GM23248 (cell line): ENCODE measurements at places on chromosomes 4 and X. TPM values are rescaled to one million over a fixed set of nuclear protein-coding genes. Genes with fewer than 3 reads are reported as not detected.

- peak overlapping the region; percentile 40 for H3K4me3 ChIP-seq
- H3K27me3 ChIP-seq: no peaks in the 10 kb centered on the region
- H3K4me1 ChIP-seq: no peaks in the 10 kb centered on the region
- DNase-seq: peak; percentile 24
- no peaks in the 10 kb centered on the region for H3K36me3 ChIP-seq
These were observed 136.2 kb downstream of the CFAP299 start for GRCh38 chr4:80471756-80472155.

GRCh38 chrX:123834116-123834515, 25.7 kb upstream of the XIAP start:
- H3K4me1 ChIP-seq: peaks cover 4% of the 10 kb centered on the region; the same call in 1 of the 2 replicates
- H3K27ac ChIP-seq: no peak overlapping the region
- no peak overlapping the region for H3K4me3 ChIP-seq

DNA sequence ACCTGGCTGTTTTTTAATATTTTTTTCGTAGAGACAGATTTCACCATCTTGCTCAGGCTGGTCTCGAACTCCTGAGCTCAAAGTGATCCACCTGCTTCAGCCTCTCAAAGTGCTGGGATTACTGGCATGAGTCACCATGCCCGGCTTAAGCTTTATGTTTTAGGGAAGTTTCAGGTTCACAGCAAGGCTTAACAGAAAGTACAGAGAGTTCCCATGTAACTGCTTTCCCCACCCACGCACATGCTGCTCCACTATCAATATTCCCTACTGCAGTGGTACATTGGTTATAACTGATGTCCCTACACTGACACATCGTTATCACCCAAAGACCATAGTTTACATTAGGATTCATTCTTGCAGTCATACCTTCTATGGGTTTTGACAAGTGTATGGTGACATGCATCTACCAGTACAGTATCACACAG, 62.7 kb downstream of the PRPS1 start:
- DNase-seq: no peak
- no peak overlapping the region for H3K27ac ChIP-seq
- no peaks in the 10 kb centered on the region for H3K36me3 ChIP-seq
- H3K4me1 ChIP-seq: no peaks in the 10 kb centered on the region
- no peak overlapping the region for H3K4me3 ChIP-seq

GRCh38 chrX:68719904-68720614, 72.6 kb downstream of the STARD8 start:
- H3K27me3 ChIP-seq: no peaks in the 10 kb centered on the region
- no peak overlapping the region for H3K27ac ChIP-seq
- no peaks in the 10 kb centered on the region for H3K36me3 ChIP-seq
- H3K4me1 ChIP-seq: no peaks in the 10 kb centered on the region
- DNase-seq: peak; percentile 11
- no peak overlapping the region for H3K4me3 ChIP-seq

GRCh38 chr4:168994958-168995357, 15.1 kb downstream of the CBR4 start:
- H3K4me1 ChIP-seq: 0 out of 2 replicates have a peak, but pooled peaks cover 11% of the 10 kb centered on the region
- no peak for DNase-seq
- no peaks in the 10 kb centered on the region for H3K27me3 ChIP-seq
- H3K27ac ChIP-seq: no peak overlapping the region

NDNF gene
- total RNA-seq: 1.9 and 3.4 TPM in 2 replicates

DNA sequence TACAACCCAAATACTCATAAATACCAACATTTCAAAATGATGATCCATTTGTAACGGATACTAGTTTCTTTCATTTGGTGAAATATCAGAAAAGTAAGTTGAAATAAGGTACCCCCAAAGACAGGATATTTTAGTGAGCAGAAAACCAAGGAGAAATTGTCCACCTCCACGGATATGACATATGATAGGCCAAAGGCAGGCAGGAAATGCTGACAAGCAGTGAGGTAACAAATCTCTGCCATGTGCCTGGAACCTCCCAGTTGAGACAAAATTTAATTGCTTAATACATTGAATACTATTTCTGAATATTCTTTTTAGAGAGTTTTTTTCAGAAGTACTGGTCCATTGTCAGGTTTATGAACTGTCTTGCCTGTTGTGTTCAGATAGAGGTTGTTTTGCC, 118.8 kb downstream of the GATB start:
- no peaks in the 10 kb centered on the region for H3K36me3 ChIP-seq
- H3K27me3 ChIP-seq: no peaks in the 10 kb centered on the region
- peaks cover 10% of the 10 kb centered on the region for H3K4me1 ChIP-seq
- DNase-seq: no peak
- H3K4me3 ChIP-seq: no peak overlapping the region

GRCh38 chr4:73978886-73979285, 2.9 kb downstream of the PF4 start:
- 0 out of 2 replicates have a peak, but pooled peaks cover 3% of the 10 kb centered on the region for H3K27me3 ChIP-seq
- no peak overlapping the region for H3K4me3 ChIP-seq
- H3K4me1 ChIP-seq: peaks cover 30% of the 10 kb centered on the region
- DNase-seq: peak; percentile 75
- H3K27ac ChIP-seq: peak overlapping the region; percentile 33; the same call in 1 of the 2 replicates

GRCh38 chr4:148530114-148530513, 87.9 kb upstream of the NR3C2 start:
- H3K27me3 ChIP-seq: no peaks in the 10 kb centered on the region
- DNase-seq: peak; percentile 6
- no peak overlapping the region for H3K27ac ChIP-seq
- H3K4me1 ChIP-seq: no peaks in the 10 kb centered on the region
- H3K36me3 ChIP-seq: no peaks in the 10 kb centered on the region
- no peak overlapping the region for H3K4me3 ChIP-seq

HSFX3 gene
- not detected in 2 replicates for total RNA-seq

- no peak overlapping the region for H3K4me3 ChIP-seq
- H3K27ac ChIP-seq: no peak overlapping the region
- H3K4me1 ChIP-seq: peaks cover 2% of the 10 kb centered on the region; the same call in 1 of the 2 replicates
These were observed 8.4 kb downstream of the GRSF1 start for GRCh38 chr4:70831293-70831692.

SPON2 gene
- total RNA-seq: 3.4 and 6.2 TPM in 2 replicates

SLC6A14 gene
- not detected in 2 replicates for total RNA-seq

- no peak overlapping the region for H3K4me3 ChIP-seq
- DNase-seq: no peak
- no peak overlapping the region for H3K27ac ChIP-seq
- no peaks in the 10 kb centered on the region for H3K27me3 ChIP-seq
- H3K4me1 ChIP-seq: no peaks in the 10 kb centered on the region
These were observed 200.4 kb downstream of the DACH2 start for GRCh38 chrX:86348669-86349068.

DHX15 gene
- total RNA-seq: 117 and 132 TPM in 2 replicates

GAGE13 gene
- not detected in 2 replicates for total RNA-seq

DNA sequence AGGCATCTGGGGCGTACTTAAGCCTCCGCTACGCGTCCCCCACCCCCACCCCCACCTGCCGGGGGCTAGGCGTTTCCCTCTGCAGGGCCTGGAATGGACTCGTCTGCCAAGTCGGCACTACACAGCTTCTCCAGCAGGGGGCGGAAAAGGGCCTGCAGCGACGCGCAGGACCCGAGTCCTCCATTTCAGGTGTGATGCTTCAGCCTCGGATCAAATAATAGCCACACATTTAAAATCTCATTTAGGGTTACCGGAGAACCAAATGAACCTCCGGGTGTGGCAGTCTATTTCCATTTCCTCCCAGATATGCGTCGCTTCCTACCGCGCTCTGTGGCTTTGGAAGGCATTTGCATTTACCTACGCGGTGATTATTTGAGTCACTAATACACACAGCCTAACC, 2.9 kb downstream of the PAK3 start:
- no peak overlapping the region for H3K4me3 ChIP-seq
- no peaks in the 10 kb centered on the region for H3K4me1 ChIP-seq
- no peaks in the 10 kb centered on the region; the same call in 1 of the 2 replicates for H3K27me3 ChIP-seq
- H3K36me3 ChIP-seq: no peaks in the 10 kb centered on the region

- DNase-seq: no peak
- H3K4me1 ChIP-seq: peaks cover 12% of the 10 kb centered on the region; the same call in 1 of the 2 replicates
- H3K27me3 ChIP-seq: no peaks in the 10 kb centered on the region
- no peak overlapping the region for H3K4me3 ChIP-seq
- H3K27ac ChIP-seq: no peak overlapping the region
These were observed 241.8 kb downstream of the FBXO8 start for GRCh38 chr4:174041555-174042105.

- no peaks in the 10 kb centered on the region for H3K27me3 ChIP-seq
- no peak for DNase-seq
- H3K36me3 ChIP-seq: no peaks in the 10 kb centered on the region
- no peak overlapping the region for H3K27ac ChIP-seq
- no peaks in the 10 kb centered on the region for H3K4me1 ChIP-seq
These were observed 113.0 kb downstream of the UCHL1 start for GRCh38 chr4:41369680-41370079.

RHOXF2B gene
- not detected in 2 replicates for total RNA-seq

REPS2 gene
- 0.11 TPM in 1 of 2 replicates, not detected in the other for total RNA-seq

GRCh38 chrX:18995221-18995620, 11.3 kb upstream of the PHKA2 start:
- no peaks in the 10 kb centered on the region for H3K27me3 ChIP-seq
- peak overlapping the region; percentile 97 for H3K27ac ChIP-seq
- H3K4me1 ChIP-seq: peaks cover 35% of the 10 kb centered on the region
- H3K36me3 ChIP-seq: no peaks in the 10 kb centered on the region

GRCh38 chr4:38740303-38740702, 42.5 kb downstream of the TLR10 start:
- no peak overlapping the region for H3K27ac ChIP-seq
- DNase-seq: no peak
- H3K27me3 ChIP-seq: no peaks in the 10 kb centered on the region
- no peaks in the 10 kb centered on the region for H3K4me1 ChIP-seq

CCNA2 gene
- total RNA-seq: 45.3 and 47.7 TPM in 2 replicates

GRCh38 chr4:2057382-2058065, 1.6 kb upstream of the NAT8L start:
- H3K4me1 ChIP-seq: no peaks in the 10 kb centered on the region
- no peak for DNase-seq
- no peaks in the 10 kb centered on the region for H3K36me3 ChIP-seq
- H3K4me3 ChIP-seq: no peak overlapping the region
- H3K27me3 ChIP-seq: peaks cover 45% of the 10 kb centered on the region
